Left forelimb (tissue), 1 donor: ENCODE measurements at places on chromosomes 13 and 19.

DNA sequence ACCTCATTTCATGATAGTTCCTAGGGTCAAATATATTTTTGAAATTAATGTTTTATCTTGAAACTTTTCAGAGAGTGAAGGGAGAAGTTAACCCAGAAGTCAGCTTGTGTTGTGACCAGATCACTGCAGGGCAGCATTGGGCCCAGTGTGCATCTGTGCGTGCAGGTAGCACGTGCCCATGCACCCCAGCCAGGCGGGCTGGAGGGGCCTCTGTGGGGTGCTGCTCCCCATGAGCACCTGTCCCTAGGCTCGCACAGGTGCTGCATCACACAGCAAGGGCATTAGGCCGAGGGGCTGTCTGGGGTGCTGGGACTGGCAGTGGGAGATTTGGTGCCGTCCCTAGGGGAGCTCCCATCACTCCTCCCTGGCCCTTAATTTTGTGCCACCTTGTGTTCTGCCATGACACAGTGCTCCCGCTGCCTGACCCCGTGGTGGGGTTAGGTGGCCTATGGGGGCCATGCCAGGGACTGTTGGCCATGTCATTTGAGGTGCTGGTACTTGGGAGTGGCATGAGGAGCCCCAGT is 13.1 kb downstream of the UPF1 start:
- no peak for DNase-seq

- no peak for DNase-seq
Measured at GRCh38 chr13:87537951-87538350, 133.2 kb upstream of the SLITRK5 start.

DNA sequence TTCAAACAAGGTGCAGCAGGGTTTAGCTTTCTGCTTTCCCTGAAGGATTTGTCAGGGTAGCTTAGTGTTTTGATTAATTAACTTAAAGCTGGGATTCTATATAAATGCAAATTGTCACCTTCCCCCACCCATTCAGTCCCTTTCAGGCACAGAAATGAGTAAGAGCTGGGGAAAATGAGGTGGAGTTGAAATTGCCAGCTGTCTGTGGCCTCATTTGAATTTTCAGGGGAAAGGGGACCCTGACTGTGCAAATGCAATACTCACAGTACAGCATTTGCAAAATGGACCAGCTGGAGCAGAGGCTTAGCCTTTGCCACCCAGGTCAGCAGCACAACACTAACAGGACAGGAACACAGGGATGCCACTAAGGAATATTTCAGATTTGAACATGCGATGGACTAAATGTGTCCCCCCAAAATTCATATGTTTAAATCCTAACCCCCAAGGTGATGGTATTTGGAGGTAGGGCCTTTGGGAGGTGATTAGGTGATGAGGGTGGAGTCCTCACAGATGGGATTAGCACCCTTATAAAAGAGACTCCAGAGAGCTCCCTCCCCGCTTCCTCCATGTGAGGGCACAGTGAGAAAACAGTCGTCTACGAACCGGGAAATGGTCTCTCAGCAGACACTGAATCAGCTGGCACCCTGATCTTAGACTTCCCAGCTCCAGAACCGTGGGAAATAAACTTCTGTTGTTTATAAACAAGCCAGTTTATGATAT is 59.5 kb upstream of the CYSLTR2 start:
- no peak for DNase-seq

DNA sequence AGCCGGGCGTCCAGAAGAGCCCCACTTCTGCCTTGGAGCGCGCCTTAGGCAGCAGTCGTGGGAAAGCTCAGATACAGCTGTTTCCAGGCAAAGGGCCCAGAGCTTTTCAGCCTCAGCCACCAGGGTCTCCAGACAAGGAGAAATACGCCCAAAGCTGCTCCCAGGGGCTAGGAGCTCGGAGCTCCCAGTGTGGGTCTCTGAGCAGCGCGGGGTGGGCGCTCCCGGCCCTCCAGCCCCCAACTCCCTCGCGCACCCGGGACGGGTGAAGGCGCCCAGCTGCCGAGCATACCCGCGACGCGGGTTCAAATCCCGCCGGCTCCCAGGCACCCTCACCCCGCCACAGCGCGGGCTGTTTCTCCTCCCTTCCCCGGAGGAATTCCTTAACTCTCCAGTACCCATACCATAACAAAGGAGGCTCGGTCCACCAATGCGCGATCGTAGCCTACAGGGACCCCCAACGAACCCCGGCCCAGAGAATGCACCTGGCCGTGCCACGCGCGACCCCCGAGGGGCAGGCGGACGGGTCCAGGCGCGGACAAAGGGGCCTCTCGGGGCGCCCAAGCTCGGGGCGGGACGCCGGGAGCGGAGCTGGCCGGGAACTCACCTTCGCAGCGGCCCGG is 507 bp downstream of the COL4A1 start:
- peak; percentile 72 for DNase-seq

- no peak for DNase-seq
Measured at GRCh38 chr13:52713894-52714293, 25.7 kb downstream of the CNMD start.

- DNase-seq: no peak
Measured at GRCh38 chr13:107251341-107251740, 683.4 kb upstream of the ARGLU1 start.

DNA sequence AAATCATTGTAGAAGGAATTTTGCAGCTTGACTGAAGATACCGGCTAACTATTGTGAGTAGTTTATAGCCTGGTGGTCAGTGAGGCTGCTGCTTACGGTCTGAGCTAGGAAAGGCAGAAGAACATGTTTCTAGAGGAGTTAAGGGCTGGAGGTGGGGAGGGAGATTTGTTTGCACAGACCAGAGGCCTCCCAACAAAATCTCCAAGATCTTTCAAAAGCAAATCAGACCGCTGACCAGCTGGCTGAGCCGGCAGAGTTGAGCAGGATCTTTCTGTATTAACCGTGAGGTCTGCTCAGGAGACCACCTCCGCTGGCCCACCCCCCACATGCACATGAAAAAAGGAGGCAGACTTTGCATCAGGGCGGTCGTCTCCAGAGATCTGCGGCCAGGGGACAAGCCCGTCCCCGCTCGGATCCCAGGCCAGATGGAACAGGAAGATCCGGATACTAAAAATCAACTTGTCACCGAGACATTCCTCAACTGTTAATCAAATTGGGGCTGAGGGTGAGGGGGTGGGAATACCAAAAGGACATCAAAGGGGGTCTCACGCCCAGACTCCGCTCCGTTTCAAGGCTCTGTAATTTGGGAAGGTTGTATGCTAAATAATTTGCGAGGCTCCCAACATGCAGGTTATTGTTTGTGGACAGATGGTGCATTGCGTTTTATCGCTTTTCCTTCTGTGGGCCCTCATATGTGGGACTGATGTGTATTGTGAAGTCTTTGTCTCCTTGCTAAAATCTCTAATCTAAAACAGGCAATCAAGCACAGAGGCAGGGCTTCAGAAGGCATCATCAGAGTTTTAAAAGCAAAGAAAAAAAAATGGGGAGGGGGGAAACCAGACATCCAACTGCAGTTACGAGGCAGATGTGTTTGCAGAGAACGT is 319.0 kb downstream of the ZNF536 start:
- no peak for DNase-seq
